ENCODE measurements at places on chromosomes 2 and 18.

DNA sequence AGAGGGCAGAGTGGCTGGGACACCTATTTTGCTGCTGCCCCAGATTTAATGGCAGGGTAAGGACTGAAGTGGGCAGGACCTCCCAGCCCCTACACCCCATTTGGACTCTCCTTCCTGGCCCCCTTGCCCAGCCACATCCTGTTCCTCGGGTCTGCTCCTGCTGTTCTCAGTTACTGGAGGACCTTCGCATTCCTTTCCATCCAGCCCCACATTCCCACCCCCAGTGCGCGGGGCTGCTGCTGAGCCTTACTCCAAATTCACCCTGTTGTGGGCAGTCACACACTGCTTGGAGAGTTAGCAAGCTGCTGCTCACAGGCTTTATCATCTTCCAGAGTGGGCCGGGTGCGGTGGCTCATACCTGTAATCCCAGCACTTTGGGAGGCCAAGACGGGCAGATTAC, 75.2 kb upstream of the SLC14A2 start:
- DNase-seq: no peak

GRCh38 chr2:9547262-9547991, 8.2 kb downstream of the ADAM17 start:
- DNase-seq: no peak

- DNase-seq: no peak
Observed at GRCh38 chr2:218988164-218988563, 3.2 kb upstream of the FEV start.

GRCh38 chr2:177398290-177398683, 5.7 kb downstream of the AGPS start:
- DNase-seq: no peak

DNA sequence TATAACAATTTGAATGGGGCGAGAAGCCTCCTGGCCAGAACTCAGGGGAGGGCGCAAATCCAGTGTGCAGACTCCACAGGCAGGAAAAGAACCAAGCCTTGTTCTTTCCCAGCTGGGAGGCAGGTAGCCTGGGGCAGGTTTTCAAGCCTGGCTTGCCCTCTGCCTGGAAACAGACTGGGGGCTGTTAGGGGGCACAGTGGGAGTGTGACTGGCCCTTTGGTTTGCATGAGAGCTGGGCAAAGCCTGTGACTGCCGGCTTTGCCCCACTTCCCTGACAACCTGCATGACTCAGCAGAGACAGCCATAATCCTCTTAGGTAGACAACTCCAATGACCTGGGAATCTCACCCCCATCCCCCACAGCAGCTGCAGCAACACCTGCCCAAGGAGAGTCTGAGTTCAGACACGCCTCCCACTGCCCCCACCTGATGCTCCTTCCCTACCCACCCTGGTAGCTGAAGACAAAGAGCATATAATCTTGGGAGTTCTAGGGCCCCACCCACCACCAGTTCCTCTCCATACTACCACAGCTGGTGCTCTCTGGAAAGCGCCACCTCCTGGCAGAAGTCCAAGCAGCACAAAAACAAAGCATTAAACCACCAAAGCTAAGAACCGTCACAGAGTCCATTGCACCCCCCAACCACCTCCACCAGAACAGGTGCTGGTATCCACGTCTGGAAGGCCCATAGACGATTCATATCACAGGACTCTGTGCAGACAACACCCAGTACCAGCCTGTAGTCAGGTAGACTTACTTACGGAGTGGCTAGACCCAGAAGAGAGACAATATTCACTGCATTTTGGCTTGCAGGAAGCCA, 402.5 kb downstream of the STK39 start:
- DNase-seq: no peak

GRCh38 chr2:23286758-23287704, 97.9 kb upstream of the KLHL29 start:
- no peak for DNase-seq

DNA sequence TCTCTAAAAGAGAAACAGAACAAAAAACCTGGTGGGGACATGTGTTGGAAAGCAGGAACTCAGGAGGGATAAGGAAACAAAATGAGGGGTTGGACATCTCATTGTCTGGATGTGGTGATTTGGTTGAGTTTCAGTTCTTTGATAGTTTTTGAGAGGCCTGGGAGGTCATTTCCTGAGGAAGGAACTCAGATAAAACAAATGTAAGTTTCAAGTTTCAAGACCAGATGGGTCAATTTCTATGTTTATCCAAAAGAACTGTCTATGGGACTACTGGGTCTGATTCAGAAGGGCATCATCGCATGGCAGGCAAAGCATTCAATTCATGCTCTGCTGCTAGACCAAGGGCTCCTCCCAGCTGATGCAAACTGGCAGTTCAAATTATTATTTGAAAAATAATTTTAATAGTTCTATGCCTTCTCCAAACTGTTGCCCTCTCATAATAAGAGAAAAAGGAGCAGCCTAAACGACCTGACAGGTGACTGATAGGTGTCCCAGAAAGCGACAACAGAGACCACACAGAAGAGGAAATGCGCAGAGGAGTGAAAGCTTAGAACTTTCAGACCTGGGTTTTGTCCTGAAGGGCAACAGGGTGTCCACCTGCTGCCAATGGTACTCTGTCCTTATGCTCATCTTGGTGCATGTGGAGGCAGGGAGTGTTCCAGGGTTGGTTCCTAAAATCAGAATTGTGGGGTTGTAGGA, 39.3 kb upstream of the SH3RF3 start:
- DNase-seq: no peak

GRCh38 chr2:234334756-234335155, 162.1 kb downstream of the ARL4C start:
- no peak for DNase-seq

GRCh38 chr2:226185616-226186211, 613.9 kb downstream of the IRS1 start:
- peak; percentile 7 for DNase-seq

- no peak for DNase-seq
Observed at GRCh38 chr2:189341077-189341476, 100.2 kb upstream of the WDR75 start.
